A549 treated with DMSO at 1 μM for 4 hours (cell line): ENCODE measurements at places on chromosomes 4 and X. TPM values are rescaled to one million over a fixed set of nuclear protein-coding genes. Genes with fewer than 3 reads are reported as not detected.

Gene CCSER1
- not detected in 5 replicates for total RNA-seq

Gene CACNA1F
- not detected in 5 replicates for total RNA-seq

Gene ANXA10
- total RNA-seq = 3.6 to 4.8 TPM (median 3.9 TPM) in 5 replicates

Gene SLITRK4
- 0.02 TPM in 2 of 5 replicates, not detected in the others for total RNA-seq

Gene SSX1
- total RNA-seq = not detected in 5 replicates

Gene LPAR4
- not detected in 5 replicates for total RNA-seq

Gene METTL14
- total RNA-seq = 13.4 to 23.8 TPM (median 17.4 TPM) in 5 replicates

Gene NAA10
- total RNA-seq = 188 to 229 TPM (median 214 TPM) in 5 replicates

Gene NAP1L2
- 1.2 to 1.8 TPM (median 1.3 TPM) in 5 replicates for total RNA-seq

Gene MAGEC3
- total RNA-seq = not detected in 5 replicates

Gene CXorf49
- total RNA-seq = not detected in 5 replicates

Gene TEX11
- not detected in 5 replicates for total RNA-seq

Gene UGT2B17
- total RNA-seq = not detected in 5 replicates

Gene GAGE12F
- not detected in 5 replicates for total RNA-seq

Gene GUCY1A1
- not detected in 5 replicates for total RNA-seq

Gene RWDD4
- total RNA-seq = 16.1 to 19.8 TPM (median 18.2 TPM) in 5 replicates

Gene AKAP14
- not detected in 5 replicates for total RNA-seq

Gene FOXP3
- total RNA-seq = 0.10 to 0.21 TPM (median 0.12 TPM) in 5 replicates

Gene UCP1
- 0.06 to 0.08 TPM in 2 of 5 replicates, not detected in the others for total RNA-seq

Gene ZAR1
- total RNA-seq = 0.06 to 0.21 TPM (median 0.10 TPM) in 5 replicates

Gene TLR2
- 0.10 to 0.31 TPM (median 0.28 TPM) in 5 replicates for total RNA-seq

Gene CYTL1
- total RNA-seq = not detected in 5 replicates

Gene IDUA
- 8.7 to 14.1 TPM (median 12.7 TPM) in 5 replicates for total RNA-seq

Gene SPANXB1
- total RNA-seq = 2.2 to 4.0 TPM (median 3.3 TPM) in 5 replicates

Gene SPINK2
- total RNA-seq = not detected in 5 replicates

Gene FRMPD3
- 0.09 to 0.15 TPM (median 0.13 TPM) in 5 replicates for total RNA-seq

Gene LINC00632
- total RNA-seq = 2.4 to 3.6 TPM (median 2.8 TPM) in 5 replicates

Gene AIFM1
- total RNA-seq = 69.6 to 76.8 TPM (median 74.0 TPM) in 5 replicates

Gene SLC49A3
- 0.09 to 0.29 TPM (median 0.14 TPM) in 4 of 5 replicates, not detected in the other for total RNA-seq

Gene C1GALT1C1
- 29.0 to 34.9 TPM (median 34.3 TPM) in 5 replicates for total RNA-seq

Gene SULT1B1
- 0.01 TPM in 2 of 5 replicates, not detected in the others for total RNA-seq

Gene RASGEF1B
- total RNA-seq = not detected in 5 replicates

Gene ENAM
- 0.01 TPM in 1 of 5 replicates, not detected in the others for total RNA-seq

Gene INTU
- 1.1 to 1.7 TPM (median 1.3 TPM) in 5 replicates for total RNA-seq

Gene HGFAC
- total RNA-seq = 0.20 to 0.41 TPM (median 0.30 TPM) in 5 replicates

Gene KLF8
- total RNA-seq = 0.03 TPM in 1 of 5 replicates, not detected in the others

Gene ITGB1BP2
- total RNA-seq = 0.81 to 1.2 TPM (median 1.1 TPM) in 5 replicates

Gene COL25A1
- not detected in 5 replicates for total RNA-seq

Gene SLC10A6
- total RNA-seq = not detected in 5 replicates

Gene TMEM47
- total RNA-seq = 0.56 to 1.1 TPM (median 0.84 TPM) in 5 replicates
